Activated B cell treated with CpG ODN at 0.5 μM for 24 hours (primary cell): ENCODE measurements at places on chromosomes 16 and 17. TPM values are rescaled to one million over a fixed set of nuclear protein-coding genes. Genes with fewer than 3 reads are reported as not detected.

The NPTX1 gene
- total RNA-seq, result 0.20 and 0.22 TPM in 2 replicates

The SCNN1B gene
- total RNA-seq, result not detected in 2 replicates

The FBRS gene
- 166 and 204 TPM in 2 replicates for total RNA-seq

The MPP2 gene
- not detected in 2 replicates for total RNA-seq

The CD300E gene
- total RNA-seq, result 0.09 and 0.29 TPM in 2 replicates

The TNFSF13 gene
- total RNA-seq, result 14.4 and 15.3 TPM in 2 replicates

The ABCC6 gene
- total RNA-seq, result not detected in 2 replicates
